ENCODE measurements at places on chromosomes 7 and 10.

DNA sequence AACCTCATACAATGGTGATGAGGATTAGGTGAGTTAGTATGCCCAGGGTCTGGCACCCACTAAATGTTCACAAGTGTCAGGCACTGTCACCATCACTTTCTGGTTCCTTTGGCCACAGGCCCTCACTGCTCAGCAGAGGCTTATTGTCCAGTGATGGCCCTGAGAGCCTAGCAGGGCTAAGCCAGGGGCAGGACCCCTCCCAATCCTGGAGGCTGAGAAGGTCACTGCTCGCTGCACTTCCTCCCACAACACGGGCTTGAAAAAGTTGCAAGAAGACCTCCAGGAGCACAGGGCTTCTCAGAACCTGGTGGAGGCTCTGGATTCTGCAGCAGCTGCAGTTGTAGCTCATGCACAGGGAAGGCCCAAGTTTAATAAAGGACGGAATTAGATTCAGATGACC is 48.1 kb downstream of the DRGX start:
- DNase-seq: no peak

DNA sequence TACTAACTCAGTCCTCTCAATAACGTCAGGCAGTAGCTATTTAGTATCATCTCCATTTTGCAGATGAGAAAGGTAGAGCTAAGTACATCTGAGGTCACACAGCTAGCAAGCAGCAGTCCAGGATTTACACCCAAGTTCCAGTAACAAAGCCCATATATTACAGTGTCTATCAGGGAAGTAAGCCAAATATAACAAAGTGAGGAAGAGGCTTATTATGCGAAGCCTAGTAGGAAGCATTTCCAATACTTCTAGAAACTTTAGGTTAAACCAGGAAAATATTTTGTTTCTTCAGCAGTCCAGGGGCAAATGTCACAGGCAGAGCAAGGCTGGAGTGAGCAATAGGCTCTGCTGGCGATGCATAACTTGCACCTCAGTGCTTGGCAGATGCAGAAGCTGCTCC is 53.9 kb downstream of the NOC3L start:
- DNase-seq: no peak

- no peak for DNase-seq
Observed at GRCh38 chr7:141945356-141945755, 1.4 kb downstream of the CLEC5A start.

- no peak for DNase-seq
Observed at GRCh38 chr10:8069108-8069507, 14.6 kb downstream of the GATA3 start.

DNA sequence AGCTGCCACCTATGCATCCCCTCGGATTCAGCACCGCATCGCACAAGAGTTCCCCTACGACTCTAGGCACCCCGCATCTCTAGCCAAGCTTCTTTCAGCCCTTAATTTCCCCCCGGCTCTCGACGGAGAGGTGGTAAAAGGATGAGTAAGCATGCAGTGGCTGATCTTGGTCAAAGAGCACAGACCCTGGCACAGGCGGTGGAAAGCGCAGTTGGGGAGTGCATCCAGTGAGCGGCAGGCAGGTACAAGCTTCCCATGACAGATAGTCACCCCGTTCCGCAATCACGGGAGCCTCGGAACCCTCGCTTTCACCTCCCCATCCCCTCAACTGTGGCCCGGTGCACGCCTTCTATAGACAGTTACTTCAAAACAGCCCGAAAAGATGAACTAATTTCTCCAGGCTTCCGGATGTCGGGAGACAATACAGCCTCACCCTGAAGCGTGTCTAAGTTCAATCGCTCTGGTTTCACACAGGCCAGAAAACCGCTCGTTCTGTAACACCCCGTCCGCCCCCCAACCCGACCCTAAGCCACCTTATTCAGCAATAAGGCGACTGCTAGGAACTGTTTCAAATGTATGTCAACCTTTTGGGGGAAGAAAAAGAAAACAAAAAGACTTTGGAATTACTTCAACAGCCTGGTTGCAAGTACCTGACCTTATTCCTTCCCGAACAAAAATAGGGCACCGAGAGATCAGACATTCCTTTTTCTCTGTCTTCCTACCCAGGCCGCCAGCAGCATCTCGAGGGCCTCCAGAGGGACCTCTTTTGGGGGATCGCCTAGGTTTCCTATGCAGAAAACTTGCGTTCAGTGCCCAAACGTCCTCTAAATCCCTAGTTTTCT is 1.4 kb downstream of the RHEB start:
- DNase-seq: peak; percentile 44

DNA sequence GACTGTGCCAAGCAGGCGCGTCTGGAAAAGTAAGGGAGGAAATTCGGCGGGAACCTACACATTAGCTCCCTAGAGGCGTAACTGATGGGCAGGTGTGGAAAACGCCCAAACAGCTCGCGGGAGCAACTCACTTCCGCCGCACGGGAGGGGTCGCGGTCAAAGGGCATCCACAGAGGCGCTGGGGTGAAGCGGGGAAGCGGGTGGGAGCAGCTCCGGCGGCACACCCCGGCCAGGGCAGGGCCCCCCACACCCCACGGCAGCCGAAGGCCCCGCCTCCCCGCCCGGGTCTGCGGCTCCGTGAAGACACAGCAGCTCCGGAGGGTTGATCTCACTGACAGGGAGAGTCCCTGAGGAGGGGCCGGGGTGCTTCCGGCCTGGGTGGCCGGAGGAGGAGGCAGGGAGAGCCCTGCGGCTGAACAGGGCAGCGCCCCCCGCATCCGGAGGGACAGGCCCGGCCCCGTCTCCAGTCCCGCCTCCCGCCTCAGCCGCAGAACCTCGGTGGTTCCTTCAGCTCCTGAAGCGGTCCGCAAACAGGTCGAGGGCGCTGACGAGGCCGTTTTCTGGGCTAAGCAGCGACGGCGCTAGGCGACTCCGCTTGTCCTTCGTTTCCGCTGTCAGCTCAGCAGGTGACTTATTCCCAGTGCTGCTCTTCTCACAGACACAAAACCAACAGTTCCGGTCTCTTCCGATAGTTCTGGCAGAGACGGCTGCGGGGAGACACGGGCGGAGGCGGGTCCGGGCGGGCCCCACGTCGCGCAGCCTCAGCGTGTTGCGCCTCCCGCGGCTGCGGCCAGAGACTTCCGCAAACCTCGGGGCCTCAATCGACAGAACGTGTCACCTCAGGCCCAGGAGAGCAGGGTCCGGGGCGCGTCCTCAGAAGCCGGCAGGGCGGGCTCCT is 276.1 kb downstream of the DNAJB6 start:
- DNase-seq: peak; percentile 64

- DNase-seq: peak; percentile 78
Observed at GRCh38 chr10:11742009-11742778, at the start of gene ECHDC3. Gene ECHDC3 (plus strand): TSS chr10:11742382. CDS start chr10:11742577, 195 bp downstream.

- no peak for DNase-seq
Observed at GRCh38 chr7:88205179-88205578, 14.7 kb downstream of the SRI start.

GRCh38 chr10:17216217-17216900 is 11.7 kb upstream of the VIM start:
- DNase-seq: no peak

DNA sequence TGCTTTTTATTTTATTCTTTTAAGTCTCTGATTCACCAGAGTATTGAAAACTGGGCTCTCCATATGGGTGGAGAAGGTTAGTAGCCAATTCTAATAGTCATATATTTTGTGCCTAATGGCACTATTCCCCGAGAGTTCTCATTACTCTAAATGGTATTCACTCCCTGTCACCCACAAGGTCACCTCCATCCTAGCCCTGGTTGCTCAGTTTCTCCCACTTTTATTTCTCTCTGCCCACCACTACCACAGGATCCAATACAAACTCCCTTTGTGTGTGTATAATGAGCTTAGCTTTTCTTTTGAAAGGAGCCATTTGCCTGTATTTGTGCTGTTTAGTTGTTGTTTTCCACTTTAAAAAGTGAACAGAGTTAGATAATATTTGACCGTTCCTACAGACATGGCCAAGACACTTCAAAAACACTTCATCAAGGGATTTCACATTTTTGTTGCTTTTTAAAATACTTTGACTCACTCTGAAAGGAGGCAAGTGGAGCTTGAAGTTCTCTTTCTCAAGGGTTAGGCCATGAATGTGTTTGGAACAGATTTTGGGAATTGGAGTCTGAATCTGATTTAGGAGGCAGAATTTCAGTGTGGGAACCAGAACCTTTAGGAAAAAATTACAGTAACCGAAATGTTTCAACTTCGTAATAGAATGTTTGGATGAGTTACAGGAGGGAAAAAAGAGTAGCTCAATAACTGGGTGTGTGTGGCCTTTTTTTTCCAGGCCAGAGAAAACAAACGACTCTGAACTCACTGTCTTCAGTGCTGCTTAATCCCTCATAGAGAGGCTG is 321.3 kb downstream of the BICC1 start:
- no peak for DNase-seq
